ENCODE measurements at places on chromosomes 2 and 18. TPM values are rescaled to one million over a fixed set of nuclear protein-coding genes. Genes with fewer than 3 reads are reported as not detected.

The CCDC85A gene
- total RNA-seq: 36.4 TPM

- no peak overlapping the region for H3K27ac ChIP-seq
- H3K27me3 ChIP-seq: no peaks in the 10 kb centered on the region
- H3K36me3 ChIP-seq: no peaks in the 10 kb centered on the region
- DNase-seq: no peak
- peaks cover 16% of the 10 kb centered on the region for H3K4me1 ChIP-seq
- no peak overlapping the region for H3K4me3 ChIP-seq
Observed at GRCh38 chr18:79572848-79573451, 106.7 kb upstream of the CTDP1 start.

The CDK15 gene
- total RNA-seq: 1.2 TPM

The RAD51AP2 gene
- not detected for total RNA-seq

DNA sequence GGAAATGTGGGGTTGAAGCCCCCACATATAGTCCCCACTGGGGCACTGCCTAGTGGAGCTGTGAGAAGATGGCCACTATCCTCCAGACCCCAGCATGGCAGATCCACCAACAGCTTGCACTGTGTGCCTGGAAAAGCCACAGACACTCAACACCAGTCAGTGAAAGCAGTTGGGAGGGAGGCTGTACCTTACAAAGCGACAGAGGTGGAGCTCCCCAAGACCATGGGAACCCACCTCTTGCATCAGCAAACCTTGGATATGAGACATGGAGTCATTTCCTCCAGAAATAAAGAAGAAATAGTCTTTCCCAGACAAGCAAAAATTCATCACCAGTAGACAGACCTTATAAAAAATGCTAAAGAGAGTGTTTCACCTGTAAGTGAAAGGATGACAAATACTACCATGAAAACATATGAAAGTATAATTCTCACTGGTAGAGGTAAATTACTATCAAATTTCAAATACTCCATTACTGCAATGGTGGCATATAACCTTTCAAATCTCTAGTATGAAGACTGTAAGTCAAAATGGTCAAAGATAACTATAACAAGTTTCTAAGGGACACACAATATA, 152.6 kb upstream of the EPHA4 start:
- H3K27me3 ChIP-seq: no peaks in the 10 kb centered on the region
- no peak overlapping the region for H3K27ac ChIP-seq
- H3K4me3 ChIP-seq: no peak overlapping the region
- DNase-seq: no peak
- no peaks in the 10 kb centered on the region for H3K36me3 ChIP-seq
- no peaks in the 10 kb centered on the region for H3K4me1 ChIP-seq

- H3K27ac ChIP-seq: no peak overlapping the region
- DNase-seq: no peak
- no peaks in the 10 kb centered on the region for H3K36me3 ChIP-seq
- H3K4me3 ChIP-seq: no peak overlapping the region
Observed at GRCh38 chr2:23549821-23550530, 165.0 kb downstream of the KLHL29 start.

The SH3BP4 gene
- 64.6 TPM for total RNA-seq

The CDH2 gene
- 4.3 TPM for total RNA-seq

DNA sequence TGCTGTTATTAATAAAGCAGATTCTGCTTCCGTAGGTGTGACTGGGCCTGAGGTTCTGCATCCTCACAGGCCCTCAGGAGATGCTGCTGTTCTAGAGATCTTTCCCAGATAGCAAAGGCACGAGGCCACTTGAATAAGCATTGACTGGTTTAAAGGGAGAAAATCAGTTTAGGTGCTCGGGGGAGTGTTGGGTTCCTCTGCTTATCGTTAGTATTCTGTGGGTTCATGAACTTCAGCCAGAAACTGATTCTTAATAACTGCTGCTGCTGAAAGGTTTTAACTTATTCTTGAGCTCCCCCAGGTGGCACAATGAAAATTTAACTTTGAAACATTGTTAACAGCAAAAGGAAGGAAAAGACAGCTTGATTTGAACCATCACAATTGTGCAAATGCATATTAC, 56.9 kb downstream of the ITGA6 start:
- no peak overlapping the region for H3K4me3 ChIP-seq
- H3K36me3 ChIP-seq: peaks cover 9% of the 10 kb centered on the region
- no peak for DNase-seq
- no peak overlapping the region for H3K27ac ChIP-seq

The SLC40A1 gene
- 115 TPM for total RNA-seq

The RPE gene
- 190 TPM for total RNA-seq

The MC2R gene
- not detected for total RNA-seq

- no peak overlapping the region for H3K4me3 ChIP-seq
- no peaks in the 10 kb centered on the region for H3K36me3 ChIP-seq
- no peak overlapping the region for H3K27ac ChIP-seq
- H3K4me1 ChIP-seq: no peaks in the 10 kb centered on the region
- no peak for DNase-seq
- no peaks in the 10 kb centered on the region for H3K27me3 ChIP-seq
Observed at GRCh38 chr18:68839701-68840100, 41.8 kb downstream of the CCDC102B start.

DNA sequence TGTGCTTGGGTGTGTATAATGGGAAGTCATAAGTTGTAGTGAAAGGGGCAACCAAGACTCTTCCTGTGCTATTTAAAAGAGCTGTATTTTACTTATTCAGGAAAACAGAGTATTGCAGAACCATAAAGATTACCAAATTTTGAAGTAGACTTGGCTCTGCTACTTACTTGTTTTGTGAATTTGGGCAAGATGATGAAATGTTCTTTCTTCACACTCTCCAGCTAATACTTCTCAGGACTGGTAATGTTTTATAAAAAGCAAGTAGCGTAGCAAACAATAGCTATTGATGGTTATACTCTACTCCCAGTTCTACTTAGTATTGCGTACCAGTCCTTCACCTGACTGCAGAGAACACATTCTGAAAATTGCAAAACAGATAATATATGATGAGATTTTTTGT, 374.1 kb downstream of the ARHGAP15 start:
- no peaks in the 10 kb centered on the region for H3K36me3 ChIP-seq
- H3K4me3 ChIP-seq: no peak overlapping the region
- no peak for DNase-seq
- no peak overlapping the region for H3K27ac ChIP-seq
- no peaks in the 10 kb centered on the region for H3K4me1 ChIP-seq

The FTCDNL1 gene
- 9.7 TPM for total RNA-seq

DNA sequence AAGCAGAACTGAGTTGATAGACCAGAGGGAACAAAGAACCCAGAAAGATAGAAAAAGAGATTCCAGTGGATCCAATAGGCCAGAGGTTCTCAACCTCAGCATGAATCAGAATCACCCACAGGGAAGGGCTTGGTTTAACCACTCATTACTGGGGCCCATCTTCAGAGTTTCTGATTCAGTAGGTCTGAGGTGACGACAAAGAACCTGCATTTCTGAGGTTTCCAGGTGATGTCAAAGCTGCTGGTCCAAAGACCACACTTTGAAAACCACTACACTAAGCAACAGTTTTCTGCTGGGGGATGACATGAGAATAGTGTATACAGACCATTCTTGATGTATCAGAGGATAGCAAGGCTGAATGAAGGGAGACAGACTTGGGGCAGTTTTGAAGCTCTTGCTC, 296.9 kb upstream of the STON1 start:
- H3K36me3 ChIP-seq: no peaks in the 10 kb centered on the region
- H3K27me3 ChIP-seq: no peaks in the 10 kb centered on the region
- no peak for DNase-seq
- H3K4me1 ChIP-seq: no peaks in the 10 kb centered on the region
- no peak overlapping the region for H3K4me3 ChIP-seq
- H3K27ac ChIP-seq: no peak overlapping the region

DNA sequence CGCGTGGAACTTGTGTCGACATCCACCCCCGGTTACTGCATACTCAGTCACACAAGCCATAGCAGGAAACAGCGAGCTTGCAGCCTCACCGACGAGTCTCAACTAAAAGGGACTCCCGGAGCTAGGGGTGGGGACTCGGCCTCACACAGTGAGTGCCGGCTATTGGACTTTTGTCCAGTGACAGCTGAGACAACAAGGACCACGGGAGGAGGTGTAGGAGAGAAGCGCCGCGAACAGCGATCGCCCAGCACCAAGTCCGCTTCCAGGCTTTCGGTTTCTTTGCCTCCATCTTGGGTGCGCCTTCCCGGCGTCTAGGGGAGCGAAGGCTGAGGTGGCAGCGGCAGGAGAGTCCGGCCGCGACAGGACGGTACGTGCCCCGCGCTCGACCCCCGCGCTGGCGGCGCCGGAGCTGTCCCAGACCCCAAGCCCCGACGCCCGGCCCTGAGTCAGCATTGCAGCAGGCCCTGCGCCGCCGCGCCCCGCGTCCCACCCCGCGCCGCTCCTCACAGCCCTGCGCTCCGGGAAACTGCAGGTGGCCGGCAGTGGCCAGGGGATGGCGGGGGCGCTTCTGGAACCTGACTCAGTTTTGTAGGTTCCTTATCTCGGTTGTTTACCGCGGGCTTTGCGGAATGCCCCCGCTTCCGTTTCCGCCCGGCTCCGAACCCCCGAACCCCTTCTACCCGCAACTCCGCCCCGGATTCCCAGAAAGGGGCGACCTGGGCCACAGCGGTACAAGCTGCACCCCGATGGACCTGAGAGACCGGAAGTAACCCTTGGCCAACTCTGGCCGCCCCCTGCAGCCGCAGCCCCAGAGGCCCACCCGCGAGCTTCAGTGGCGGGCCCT, at the start of gene CFLAR:
TSS of gene CFLAR (plus strand) at position 50 of the 844 bp plus-strand sequence. CDS start 13,702 bp downstream, outside the sequence.
- no peaks in the 10 kb centered on the region for H3K36me3 ChIP-seq
- peak; percentile 82 for DNase-seq
- no peaks in the 10 kb centered on the region for H3K27me3 ChIP-seq
- H3K27ac ChIP-seq: peak within 1 kb of the TSS; percentile 98
- peaks cover 29% of the 10 kb centered on the region for H3K4me1 ChIP-seq

DNA sequence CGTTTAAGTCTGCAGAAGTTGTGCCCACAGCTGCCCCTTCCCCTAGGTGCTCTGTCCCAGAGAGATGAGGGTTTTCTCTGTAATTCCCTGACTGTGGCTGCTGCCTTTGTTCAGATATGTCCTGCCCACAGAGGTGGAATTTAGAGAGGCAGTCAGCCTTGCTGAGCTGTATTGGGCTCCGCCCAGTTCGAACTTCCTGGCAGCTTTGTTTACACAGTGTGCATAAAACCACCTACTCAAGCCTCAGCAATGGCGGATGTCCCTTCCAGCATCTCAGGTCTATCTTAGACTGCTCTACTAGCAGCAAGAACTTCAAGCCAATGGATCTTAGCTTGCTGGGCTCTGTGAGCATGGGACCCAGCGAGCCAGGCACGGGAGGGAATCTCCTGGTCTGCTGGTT, 48.1 kb downstream of the LHCGR start:
- no peaks in the 10 kb centered on the region for H3K4me1 ChIP-seq
- H3K4me3 ChIP-seq: no peak overlapping the region
- H3K27me3 ChIP-seq: no peaks in the 10 kb centered on the region
- no peaks in the 10 kb centered on the region for H3K36me3 ChIP-seq

- H3K4me3 ChIP-seq: no peak overlapping the region
- H3K36me3 ChIP-seq: no peaks in the 10 kb centered on the region
- no peaks in the 10 kb centered on the region for H3K4me1 ChIP-seq
- no peaks in the 10 kb centered on the region for H3K27me3 ChIP-seq
Observed at GRCh38 chr2:117536139-117536538, 278.4 kb upstream of the DDX18 start.

The TMEM87B gene
- 34.2 TPM for total RNA-seq

GRCh38 chr2:218505754-218506371, 62.3 kb downstream of the USP37 start:
- H3K4me3 ChIP-seq: no peak overlapping the region
- peaks cover 16% of the 10 kb centered on the region for H3K4me1 ChIP-seq
- H3K27ac ChIP-seq: no peak overlapping the region
- H3K27me3 ChIP-seq: no peaks in the 10 kb centered on the region
- DNase-seq: no peak

GRCh38 chr2:209076151-209076550, 347.7 kb upstream of the MAP2 start:
- no peaks in the 10 kb centered on the region for H3K4me1 ChIP-seq
- no peak overlapping the region for H3K4me3 ChIP-seq
- DNase-seq: no peak
- no peaks in the 10 kb centered on the region for H3K27me3 ChIP-seq

The ANKRD29 gene
- total RNA-seq: 3.4 TPM

DNA sequence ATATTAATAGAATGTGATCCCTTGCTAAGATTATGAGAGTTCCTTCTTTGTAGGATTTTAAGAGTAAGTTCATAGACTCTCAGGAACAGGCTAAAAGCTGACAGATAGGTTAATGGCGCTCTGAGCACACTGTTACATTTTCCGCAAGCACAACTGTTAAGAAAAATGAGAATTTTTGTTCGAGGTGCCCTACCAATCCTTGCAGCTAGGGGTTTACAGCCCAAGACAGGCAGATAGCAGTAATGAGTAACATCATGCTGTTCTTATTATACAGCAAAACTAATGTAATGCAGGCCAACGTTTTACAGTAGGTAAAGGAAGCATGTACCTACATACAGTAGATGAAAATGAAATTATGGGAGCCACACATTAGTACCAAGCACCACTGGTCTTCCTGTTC, 11.2 kb upstream of the BOD1L2 start:
- H3K4me3 ChIP-seq: no peak overlapping the region
- H3K4me1 ChIP-seq: no peaks in the 10 kb centered on the region
- no peaks in the 10 kb centered on the region for H3K36me3 ChIP-seq
- no peak for DNase-seq
- H3K27ac ChIP-seq: no peak overlapping the region

DNA sequence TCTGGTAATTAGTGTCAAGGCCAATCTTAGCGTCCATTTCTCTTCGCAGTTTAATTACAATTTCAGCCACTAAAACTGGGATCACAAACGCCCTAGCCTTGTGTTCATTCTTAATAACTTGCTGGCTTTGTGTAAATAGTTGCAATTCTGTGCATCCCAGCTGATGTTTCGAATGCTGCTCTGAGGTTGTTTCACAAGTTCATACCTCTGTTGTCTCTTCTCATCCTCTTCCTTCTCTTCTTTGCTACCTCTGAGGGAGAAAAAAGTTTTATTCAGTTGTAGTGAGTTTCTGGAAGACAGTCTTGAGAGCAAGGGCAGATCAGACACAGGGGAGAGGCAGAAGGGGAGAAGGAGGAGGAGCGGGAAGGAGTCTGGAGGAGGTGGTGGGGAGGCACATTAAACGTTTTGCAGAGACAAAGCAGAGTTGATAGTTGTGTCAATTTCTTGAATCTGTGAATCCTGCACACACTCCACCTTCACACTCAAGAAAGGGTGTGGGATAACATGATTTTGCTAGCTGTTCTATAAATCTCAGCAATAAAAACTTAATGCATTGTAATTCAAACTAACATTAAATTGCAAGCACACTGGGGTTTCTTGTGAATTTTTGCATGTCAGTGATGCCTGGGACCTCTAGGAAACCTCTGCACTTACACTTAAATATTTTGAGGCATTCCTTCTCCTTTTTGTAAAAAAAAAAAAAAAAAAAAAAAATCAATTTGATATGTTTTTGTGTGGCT, 6.8 kb downstream of the MEIS1 start:
- H3K4me3 ChIP-seq: no peak overlapping the region
- peak overlapping the region; percentile 66 for H3K27ac ChIP-seq
- no peaks in the 10 kb centered on the region for H3K4me1 ChIP-seq
- peaks cover 6% of the 10 kb centered on the region for H3K27me3 ChIP-seq

- DNase-seq: no peak
- no peaks in the 10 kb centered on the region for H3K36me3 ChIP-seq
- H3K4me1 ChIP-seq: no peaks in the 10 kb centered on the region
- H3K27me3 ChIP-seq: no peaks in the 10 kb centered on the region
- H3K4me3 ChIP-seq: no peak overlapping the region
- no peak overlapping the region for H3K27ac ChIP-seq
Observed at GRCh38 chr2:38224821-38225437, 149.0 kb upstream of the CYP1B1 start.
